Fibroblast of skin of left quadriceps (primary cell): ENCODE measurements at places on chromosomes 5 and 9.

- DNase-seq, result no peak
These were observed 78.8 kb downstream of the GIN1 start for GRCh38 chr5:103041071-103041676.

DNA sequence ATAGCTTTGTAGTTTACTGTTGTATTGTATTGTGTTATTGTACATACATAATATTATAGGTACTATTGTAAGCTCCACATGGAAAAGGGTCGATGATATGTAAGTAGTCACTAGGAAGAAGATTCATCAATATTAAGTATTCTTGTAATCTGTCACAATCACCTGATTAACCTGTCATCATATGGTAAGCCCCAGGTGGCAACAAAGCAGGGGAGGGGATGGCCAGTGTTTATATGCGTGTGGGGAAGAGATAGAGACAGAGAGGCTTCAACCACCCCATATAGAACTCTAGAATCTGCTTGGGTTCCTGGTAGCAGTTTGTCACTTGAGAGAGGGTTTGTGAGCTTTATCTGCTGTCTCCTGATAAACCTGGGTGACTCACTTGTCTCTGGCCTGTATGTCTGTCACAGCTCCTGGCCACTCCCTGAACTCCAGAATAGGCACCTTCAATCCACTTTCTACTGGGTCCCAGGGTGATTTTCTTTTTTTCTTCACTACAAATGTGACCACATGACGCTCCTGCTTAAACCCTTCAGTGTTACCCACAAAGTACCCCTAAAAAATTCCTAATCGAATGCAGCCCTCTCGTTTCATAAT lies 48.9 kb upstream of the CPEB4 start:
- no peak for DNase-seq

- DNase-seq, result peak; percentile 18
These were observed 3.2 kb downstream of the SH3PXD2B start for GRCh38 chr5:172450861-172451695.

DNA sequence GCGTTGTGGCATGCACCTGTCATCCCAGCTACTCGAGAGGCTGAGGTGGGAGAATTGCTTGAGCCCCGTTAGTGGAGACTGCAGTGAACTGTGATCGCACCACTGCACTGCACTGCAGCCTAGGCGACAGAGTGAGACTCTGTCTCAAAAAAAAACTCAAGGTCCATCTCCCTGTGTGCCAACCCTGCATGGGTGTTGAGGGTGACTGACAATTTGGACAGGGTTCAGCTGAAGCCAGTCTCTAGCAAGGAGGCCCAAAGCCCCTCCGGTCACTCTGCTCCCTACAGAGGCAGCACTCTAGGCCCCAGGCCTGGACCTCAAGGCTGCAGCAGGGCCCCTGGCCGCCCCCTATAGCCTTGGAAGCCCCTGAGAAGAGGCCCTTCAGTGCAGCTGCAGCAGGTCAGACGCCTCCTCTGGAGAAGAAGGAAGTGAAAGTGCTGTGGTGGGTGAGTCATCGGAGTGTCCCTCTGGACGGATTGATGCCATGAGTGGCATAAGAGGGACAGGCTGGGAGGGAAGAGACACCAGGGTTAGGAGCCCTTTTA lies 39.2 kb upstream of the NEK6 start:
- DNase-seq, result no peak

DNA sequence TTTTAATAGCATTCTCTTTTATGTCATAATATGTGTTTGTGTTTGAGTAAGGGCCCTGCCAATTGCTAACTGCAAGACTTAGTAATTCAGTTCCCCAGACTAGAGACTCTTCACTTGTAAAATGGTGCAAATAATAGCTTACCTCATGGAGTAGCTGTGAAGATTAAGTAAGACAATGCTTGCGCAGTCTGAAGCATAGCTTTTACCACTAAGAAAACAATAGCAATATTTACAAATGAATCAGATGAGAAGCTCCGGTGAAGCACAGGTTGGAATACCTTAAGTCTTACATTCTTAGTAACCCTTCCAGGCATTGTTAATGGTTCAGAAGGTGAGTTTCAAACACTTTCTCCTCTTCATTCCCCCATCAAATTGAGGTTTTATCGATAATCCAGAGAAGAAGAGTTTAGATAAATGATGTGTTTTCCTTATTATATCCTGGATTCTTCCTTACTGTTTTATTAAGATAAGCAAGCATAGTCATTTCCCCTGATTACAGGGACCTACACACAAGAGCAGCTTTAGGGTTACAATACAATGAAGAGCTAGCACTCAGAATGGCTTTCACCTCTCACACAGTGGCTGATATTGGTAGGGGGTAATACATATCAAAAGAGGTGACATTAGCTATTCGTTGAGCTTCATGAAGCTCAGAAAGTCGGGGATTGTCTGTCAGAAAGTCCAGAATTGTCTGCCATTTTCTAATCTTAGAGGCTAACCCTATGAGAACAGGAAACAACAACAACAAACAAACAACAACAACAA lies 96.4 kb upstream of the EDIL3 start:
- no peak for DNase-seq

GRCh38 chr9:25864509-25864908 lies 186.3 kb upstream of the TUSC1 start:
- DNase-seq, result peak; percentile 7

DNA sequence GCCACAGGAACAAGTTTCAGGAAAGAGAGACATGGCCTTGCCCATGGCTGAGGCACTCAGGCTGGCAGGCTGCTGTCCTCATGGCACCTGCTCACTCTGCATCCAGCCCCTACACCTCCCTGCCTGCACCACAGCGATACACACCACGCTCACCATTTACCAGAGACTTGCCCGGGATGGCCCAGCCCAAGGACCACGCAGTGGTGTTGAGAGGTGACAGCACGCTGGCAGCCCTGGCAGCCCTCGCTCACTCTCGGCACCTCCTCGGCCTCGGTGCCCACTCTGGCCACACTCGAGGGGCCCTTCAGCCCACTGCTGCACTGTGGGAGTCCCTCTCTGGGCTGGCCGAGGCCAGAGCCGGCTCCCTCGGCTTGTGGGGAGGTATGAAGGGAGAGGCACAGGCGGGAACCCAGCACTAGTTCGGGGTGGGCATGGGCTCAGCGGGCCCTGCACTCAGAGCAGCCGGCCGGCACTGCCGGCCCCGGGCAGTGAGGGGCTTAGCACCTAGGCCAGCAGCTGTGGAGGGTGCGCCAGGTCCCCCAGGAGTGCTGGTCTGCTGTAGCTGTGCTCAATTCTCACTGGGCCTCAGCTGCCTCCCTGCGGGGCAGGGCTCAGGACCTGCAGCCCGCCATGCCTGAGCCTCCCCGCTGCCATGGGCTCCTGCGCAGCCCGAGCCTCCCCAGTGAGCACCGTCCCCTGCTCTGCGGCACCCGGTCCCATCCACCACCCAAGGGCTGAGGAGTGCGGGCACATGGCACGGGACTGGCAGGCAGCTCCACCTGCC lies 20.3 kb downstream of the ZDHHC11B start:
- DNase-seq, result no peak

GRCh38 chr5:31981361-31981945 lies 192.7 kb downstream of the GOLPH3 start:
- DNase-seq, result no peak

- DNase-seq, result no peak
These were observed 20.8 kb upstream of the ADRB2 start for GRCh38 chr5:148805326-148806290.

DNA sequence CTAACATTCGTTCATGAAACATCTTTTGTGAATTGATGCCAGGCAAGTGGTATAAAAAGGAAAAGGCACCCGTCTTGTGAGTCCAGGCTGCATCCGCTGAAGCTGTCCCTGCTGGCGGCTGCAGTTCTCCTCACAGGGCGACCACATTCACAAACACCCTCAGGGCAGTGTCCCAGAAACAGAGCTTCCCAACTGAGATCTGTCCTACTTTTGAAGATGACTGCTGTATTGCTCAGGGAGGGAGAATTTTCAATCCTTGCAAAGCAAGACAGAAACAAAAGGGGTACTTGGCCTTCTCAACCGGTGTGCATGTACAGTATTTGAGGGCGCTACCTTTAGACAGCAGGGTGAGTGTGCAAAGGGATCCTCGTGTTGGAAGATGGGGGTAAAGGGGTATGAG lies 316.1 kb downstream of the GADD45G start:
- no peak for DNase-seq

DNA sequence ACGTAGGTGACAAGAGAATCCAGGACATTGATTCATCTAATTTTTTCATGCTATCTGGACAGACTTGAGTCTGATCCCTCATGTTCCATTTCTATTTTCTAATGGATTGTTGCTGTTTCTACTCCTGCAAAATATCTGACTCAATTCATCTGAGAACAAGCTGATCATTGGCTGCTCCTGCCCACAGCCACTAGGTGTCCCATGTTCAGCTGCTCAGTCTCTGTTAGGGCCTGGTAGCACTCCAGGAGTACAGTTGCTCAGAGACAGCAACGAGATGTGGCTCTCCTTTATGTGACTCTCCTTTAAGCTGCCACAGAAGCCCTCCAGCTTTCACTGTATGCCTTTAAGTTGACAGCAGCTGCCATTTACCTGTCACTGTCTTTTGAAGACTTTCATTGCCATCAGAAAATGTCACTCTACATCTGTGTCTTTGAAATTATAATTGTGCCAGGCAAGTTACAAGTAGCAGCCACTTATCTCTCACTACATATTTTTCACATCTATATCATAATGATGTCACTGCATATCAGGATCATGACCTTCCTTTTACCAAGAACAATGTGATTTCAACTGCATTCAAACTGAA lies 1944.2 kb upstream of the NUDT12 start:
- no peak for DNase-seq

DNA sequence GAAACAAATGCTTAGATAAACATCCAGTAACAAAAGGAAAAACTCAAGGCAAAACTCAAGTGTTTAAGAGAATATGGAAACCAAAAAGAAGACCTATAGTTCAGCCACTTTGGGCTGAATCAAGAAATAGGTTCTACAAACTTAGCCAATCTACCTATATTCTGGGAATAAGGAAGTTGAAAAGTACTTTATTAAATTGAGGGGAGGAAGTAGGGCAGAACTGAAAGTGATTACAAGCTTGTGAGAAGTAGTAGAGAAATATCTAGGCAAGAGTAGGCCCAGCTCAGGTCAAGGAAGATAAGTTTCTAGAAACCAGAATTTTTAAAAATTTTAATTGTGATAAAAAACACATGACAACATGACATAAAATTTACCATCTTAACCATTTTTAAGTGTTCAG lies 384.8 kb upstream of the PCSK5 start:
- no peak for DNase-seq

DNA sequence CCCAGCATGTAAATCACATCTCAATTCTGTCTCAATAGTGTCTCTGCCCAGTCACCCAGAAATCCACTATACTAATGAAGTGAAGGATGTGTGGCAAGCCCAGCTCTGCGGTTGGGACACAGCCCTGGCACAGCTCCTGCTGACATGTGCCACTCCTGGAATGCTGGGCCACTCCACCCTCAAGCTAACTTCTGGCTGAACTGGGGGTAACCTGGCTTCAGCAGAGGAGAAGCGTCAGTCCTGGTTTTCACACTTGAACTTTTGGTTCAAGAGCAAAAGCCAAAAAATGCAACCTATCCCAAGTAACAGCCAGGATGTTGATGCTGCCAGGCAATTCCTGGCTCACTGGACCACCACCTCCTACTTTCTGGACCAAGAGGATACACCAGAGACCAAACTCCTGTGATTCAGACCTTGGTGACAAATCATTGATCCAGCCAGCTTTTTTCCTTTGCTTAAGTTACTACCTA lies 86.4 kb downstream of the ARRDC3 start:
- no peak for DNase-seq

DNA sequence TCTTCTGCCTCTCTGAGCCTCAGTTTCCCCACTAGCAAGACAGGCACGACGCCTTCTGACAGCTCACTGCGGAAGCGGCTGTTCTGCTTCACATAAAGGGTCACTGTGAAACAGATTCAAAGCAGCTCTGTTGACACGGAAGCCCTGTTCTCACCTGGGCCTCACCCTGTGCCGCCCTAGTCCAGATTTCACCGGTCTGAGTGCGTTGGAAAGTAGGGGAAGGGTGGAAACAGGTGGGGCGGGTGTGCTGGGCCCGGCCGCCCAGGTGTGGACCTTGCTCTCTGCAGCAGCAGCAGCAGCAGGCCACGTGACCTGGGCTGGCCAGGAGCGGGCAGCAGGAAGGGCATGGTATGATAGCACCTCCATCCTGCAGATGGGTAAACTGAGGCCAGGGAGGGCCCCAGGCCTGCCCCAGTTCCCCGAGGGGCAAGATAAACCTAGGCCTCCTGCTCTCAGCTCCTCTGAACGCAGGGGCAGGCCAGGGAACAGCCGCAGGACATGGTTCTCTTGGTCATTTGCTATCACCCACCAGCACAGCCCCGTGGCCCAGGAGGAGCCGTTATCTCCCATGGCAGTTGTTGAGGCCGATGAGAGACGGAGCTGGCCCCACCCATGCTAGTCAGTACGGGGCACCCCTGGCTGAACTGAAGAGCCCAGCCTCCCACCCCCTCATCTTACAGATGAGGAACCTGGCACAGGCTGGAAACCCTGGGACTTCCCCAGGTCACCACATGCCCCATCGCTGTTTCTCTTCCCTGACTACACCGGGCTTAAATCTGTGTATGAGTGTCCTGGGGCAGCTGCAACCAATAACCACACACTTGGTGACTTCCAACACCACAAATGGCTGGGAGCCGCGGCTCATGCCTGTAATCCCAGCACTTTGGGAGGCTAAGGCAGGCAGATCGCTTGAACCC lies 12.1 kb downstream of the PTGES2 start:
- no peak for DNase-seq

- DNase-seq, result no peak
These were observed 6.6 kb downstream of the C1QTNF2 start for GRCh38 chr5:160363660-160364395.

DNA sequence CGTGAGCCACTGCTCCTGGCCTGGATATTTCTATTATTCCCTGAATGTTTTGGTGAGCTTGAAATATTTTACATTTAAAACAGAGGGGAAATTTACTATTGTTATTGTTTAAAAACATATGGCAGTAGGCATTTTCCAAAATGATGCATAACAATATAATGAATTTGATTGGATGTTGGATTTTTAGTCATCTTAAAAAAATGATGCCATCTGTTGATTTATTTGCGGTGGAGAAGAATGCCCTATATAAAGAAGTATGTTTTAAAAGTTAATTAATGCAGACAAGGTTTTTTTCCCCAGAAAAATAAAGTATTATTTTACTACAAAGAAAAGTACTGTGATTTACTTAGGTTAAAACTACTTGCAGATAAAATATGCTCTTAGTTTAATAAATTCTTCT lies 33.4 kb upstream of the ARRDC3 start:
- DNase-seq, result no peak

DNA sequence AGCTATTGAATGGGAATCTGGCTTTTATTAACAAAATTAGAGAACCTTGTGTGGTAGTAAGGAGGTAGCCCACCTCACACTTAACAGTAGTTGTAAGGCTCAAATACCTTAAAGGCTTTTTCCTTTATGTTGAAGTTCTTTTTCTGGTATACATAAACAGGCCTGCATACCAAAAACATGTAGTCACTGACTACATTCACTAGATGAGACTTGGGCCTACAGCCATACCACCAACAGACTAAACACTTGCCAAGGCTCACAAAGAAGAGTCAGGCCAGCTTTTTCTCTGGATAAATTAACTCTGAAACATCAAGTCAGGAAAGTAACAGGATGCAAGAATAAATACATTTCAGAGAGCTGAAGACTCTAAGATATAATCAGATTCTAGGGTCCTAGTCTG lies 78.6 kb upstream of the MPDZ start:
- DNase-seq, result peak; percentile 87
